CD4-positive, alpha-beta T cell treated with Interleukin-2 at 100 ng/mL for 4 hours (primary cell): ENCODE measurements at places on chromosomes 12 and 14.

- no peak for DNase-seq
These were observed 448.3 kb downstream of the PCNX1 start for GRCh38 chr14:71355324-71356201.

GRCh38 chr12:62268956-62269355 lies 8.8 kb downstream of the USP15 start:
- peak; percentile 31 for DNase-seq

DNA sequence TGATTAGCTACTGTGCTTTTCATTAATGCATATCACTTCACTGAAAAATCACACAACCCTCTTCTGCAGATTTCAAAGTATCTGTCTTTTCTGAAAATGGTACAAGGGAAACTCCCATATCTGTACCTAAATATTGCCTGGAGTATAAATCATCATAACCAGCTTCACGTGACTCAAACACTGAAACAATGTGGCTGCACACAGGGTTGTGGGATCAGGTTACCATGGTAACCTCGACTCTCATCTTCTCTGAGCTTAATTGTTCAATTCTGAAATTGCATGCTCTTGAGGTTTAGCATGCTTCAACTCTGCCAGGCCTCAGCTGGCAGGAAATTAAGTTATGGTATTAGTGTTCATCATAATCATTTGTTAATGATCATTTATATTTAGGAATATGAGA lies 77.5 kb upstream of the CPSF6 start:
- peak; percentile 70 for DNase-seq

DNA sequence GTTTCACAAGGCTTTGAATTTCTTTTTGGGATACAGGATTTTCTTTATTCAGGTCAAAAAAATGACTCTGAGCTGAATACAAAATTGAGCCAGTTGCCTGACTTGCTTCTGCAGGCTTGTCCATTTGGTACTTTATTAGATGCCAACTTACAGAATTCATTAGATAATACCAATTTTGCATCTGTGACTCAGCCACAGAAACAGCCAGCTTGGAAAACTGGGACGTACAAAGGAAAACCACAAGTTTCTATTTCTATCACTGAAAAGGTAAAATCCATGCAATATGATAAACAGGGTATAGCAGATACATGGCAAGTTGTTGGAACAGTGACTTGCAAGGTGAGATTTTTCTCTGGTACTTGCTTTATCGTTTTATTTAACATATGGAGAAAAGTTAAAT lies 5.8 kb downstream of the AP5M1 start:
- no peak for DNase-seq

- DNase-seq: no peak
These were observed 38.5 kb downstream of the SPTB start for GRCh38 chr14:64841121-64841651.

- DNase-seq: no peak
These were observed 61.7 kb downstream of the PPP1R36 start for GRCh38 chr14:64611358-64612020.

DNA sequence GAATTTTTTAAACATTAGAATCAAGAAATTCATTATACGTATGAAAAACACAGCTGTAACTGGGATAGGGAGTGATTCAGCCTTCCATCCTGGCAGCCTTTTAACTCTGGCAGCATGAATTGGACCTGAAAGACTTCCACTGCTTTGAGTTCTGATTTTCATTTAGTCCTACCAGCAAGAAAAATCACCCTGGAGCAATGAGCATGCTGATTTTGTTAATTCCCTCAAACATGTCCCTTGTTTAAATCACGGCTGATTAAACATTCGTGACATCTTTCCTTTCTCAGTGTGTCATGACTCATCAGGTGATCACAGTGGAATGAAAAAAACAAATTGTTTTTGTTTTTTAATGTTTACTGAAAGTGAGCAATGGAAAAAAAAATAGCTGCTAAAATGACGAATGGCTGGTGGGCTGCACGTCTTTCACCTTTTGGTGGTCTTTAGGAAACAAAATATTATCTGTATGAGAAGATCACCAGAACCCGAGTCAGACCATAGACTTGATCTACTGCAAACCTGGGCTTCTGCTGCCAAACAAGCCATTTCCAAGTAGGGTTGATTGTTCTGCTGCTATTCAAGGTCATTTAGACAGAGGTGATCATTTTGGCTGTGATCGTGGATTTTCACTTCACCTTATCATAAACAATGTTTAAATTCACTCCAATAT lies 67.0 kb upstream of the CAND1 start:
- DNase-seq: no peak

GRCh38 chr12:131943389-131943788 lies 6.4 kb upstream of the EP400 start:
- no peak for DNase-seq

DNA sequence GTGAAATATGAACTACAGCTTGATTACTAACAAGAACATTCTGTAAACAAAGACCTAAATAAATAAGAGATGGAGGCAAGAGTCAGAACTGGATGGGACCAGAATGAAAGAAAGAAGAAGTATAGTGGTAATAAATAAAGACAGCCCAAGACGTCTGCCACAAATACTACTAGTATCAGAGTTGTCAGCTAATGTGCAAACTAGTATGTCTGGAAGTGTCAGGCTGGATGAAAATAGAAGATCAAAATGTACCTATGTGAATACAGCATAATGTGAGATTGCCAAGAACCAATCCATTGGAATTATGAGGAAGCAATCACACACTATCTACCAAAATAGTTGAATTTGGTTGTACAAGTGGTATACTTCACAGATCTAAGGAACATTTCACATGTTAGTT lies 353.0 kb downstream of the BTG1 start:
- no peak for DNase-seq

DNA sequence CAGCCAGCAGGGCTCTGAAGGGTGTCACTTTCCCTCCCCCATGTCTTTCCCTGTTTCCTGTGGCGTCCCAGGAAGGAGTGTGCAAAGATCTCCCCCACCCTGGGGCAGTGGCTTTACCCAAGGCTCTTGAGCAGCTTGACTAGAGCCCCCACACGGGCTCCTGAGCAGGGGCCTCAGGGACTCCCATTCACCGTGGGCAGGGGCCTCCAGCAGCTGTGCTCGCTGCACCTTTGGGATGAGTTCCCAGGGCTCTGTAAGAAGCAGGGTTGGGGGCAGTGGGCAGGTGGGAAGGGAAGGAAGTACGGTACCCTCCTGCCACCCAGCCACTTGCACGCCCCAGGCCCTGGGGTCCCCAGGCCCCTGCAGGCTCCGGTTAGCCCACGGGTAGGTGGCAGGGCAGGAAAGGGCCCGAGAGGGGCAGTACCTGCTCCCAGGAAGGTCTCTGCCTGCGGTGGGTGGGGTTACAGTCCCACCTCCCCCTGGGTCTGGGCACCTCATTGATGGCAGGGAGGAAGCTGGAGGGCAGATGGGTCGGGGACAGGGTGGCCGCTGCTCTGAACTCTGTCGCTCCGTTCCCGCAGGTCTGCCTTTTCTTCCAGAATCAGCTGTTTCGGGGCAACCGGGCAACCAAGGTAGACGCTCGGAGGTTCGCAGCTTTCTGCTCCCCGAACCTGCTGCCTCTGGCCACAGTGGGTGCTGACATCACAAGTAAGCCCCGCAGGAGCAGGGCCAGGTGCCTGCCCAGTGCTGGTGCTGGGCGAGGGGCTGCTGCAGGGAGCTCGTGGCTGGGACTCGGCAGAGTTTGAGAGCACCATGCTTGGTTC lies 13.0 kb downstream of the ASPG start:
- no peak for DNase-seq

GRCh38 chr12:16189849-16190248 lies 87.6 kb downstream of the SLC15A5 start:
- DNase-seq: no peak

- DNase-seq: peak; percentile 86
These were observed 11.5 kb downstream of the ZFP36L1 start for GRCh38 chr14:68781161-68782021.

DNA sequence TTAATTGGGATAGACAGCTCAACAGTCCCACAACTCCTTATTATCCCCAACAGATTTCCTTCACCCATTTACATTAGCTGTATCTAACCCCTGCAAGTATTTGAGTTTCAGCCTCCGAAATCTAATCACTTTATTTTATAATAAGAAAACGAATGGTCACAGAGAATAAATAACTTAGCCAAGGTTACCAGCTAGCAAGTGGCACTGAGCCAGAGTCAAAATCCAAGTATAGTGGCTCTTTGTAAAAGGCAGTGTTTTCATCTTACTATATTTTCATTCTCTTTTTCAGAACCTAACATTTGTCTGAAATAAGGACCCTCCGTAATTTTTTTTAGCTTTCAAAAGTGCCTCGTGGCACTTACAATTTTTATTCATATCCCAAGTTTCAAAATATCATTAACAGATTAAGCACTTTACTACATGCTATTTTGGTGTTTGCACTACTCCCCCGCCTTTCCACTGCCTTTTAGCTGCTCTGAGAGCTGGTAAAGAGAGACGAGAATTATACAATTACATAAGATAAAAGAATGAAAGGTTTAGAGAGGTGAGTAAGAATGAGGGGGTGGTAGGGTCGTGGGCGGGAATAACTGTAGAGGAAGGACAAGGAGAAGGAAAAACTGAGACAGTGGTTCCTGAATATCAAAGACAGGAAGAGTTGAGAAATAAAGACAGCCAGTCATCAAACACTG lies 3.7 kb upstream of the USP15 start:
- DNase-seq: no peak

- DNase-seq: no peak
These were observed 65.4 kb downstream of the ZFP36L1 start for GRCh38 chr14:68727315-68728047.

DNA sequence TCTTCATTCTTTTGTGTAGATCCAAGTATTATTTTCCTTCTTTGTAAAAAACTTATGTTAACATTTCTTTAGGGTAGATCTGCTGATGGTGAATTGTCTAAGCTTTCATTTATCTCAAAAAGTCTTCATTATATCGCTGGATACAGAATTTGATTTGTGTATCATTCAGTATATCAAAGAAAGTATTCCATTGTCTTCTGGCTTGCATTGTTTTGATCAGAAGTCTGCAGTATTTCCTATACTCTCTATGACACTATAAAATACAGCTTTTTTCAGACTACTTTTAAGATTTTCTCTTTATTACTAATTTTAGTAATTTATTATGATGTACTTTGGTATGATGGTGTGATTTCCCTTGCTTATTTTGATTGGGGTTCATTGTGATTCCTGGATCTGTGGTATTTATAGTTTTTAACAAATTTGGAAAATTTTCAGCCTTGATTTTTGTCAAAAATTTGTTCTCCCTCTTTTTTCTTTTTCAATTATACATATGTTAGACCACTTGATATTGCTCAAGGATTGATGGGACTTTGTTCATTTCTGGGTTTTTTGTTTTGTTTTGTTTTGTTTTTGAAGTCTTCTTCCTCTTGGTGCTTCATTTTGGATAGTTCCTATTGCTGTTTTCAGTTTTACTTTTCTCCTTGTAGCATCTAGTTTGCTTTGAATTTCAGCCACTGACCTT lies 176.5 kb downstream of the ZFP36L1 start:
- no peak for DNase-seq

GRCh38 chr14:20873370-20874177 lies 17.6 kb upstream of the RNASE3 start:
- peak; percentile 72 for DNase-seq

DNA sequence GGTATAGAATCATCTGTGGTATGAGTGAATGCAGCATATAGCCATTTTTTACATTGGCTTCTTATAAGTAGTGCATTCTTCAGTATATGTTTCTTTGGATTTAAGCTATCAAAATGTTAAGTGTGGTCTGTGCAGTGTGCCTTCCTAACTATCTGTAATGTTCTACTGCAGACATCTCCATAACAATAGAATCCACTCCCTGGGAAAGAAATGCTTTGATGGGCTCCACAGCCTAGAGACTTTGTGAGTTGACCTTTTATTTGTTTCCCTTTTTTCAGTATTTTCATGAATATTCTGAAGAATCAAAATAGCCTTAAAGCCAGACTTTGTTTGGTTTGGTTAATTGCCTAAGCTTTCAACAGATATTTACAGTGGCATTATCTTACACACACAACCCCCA lies 107.2 kb downstream of the ZFC3H1 start:
- DNase-seq: no peak

DNA sequence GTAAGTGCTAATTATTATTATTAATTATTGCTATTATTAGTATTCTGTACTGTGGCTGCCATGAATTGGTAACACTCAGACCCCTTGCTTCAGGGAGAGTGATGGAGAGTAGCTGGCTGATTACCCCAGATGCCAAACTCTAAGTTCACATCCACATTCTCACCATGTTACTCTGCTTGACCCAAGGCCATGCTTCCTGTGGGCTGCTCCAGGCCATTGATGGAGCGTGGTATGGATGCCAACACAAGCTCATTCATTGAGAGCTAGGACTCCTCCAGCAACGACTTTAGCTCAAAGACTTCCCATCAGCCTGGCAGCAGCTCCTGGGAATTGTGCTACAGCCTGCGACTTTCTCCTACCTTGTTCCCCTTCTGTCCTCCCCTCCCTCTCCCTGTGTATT lies 233.4 kb downstream of the MSRB3 start:
- DNase-seq: no peak

GRCh38 chr12:50984586-50985298 lies 32.4 kb downstream of the HIGD1C start:
- no peak for DNase-seq
